ENCODE measurements at places on chromosomes 12 and 14. TPM values are rescaled to one million over a fixed set of nuclear protein-coding genes. Genes with fewer than 3 reads are reported as not detected.

The SIX6 gene
- total RNA-seq: not detected

The CD69 gene
- not detected for total RNA-seq

The ALX1 gene
- 1.2 TPM for total RNA-seq

The NRIP2 gene
- total RNA-seq: not detected

The APOF gene
- not detected for total RNA-seq

The AJUBA gene
- 47.6 TPM for total RNA-seq

The RESF1 gene
- total RNA-seq: 46.4 TPM

The ZNF839 gene
- 2.8 TPM for total RNA-seq

The LRFN5 gene
- total RNA-seq: 12.1 TPM

The TGM1 gene
- total RNA-seq: 0.36 TPM

The CIROP gene
- not detected for total RNA-seq

The LRTM2 gene
- total RNA-seq: not detected

The CYP27B1 gene
- not detected for total RNA-seq

The KRT2 gene
- total RNA-seq: not detected

The C1R gene
- 528 TPM for total RNA-seq

The ART4 gene
- 0.36 TPM for total RNA-seq

The PRB2 gene
- not detected for total RNA-seq

The TTC9 gene
- total RNA-seq: 0.45 TPM

The INHBC gene
- not detected for total RNA-seq

The PTGR2 gene
- 4.4 TPM for total RNA-seq

The TXNDC16 gene
- 9.4 TPM for total RNA-seq

The ADCY4 gene
- 6.3 TPM for total RNA-seq

The REC8 gene
- total RNA-seq: 1.9 TPM

The RFX4 gene
- total RNA-seq: not detected

The TBX3 gene
- total RNA-seq: 12.8 TPM

The TDRD9 gene
- 0.45 TPM for total RNA-seq

The PIWIL1 gene
- total RNA-seq: not detected

The SRRM4 gene
- not detected for total RNA-seq

The KLHL33 gene
- 0.18 TPM for total RNA-seq

The G2E3 gene
- 43.9 TPM for total RNA-seq

The TSPAN9 gene
- total RNA-seq: 8.1 TPM

The ZNF891 gene
- 1.8 TPM for total RNA-seq

The STXBP6 gene
- total RNA-seq: 2.7 TPM

The MIA2 gene
- total RNA-seq: 20.4 TPM

The GPR137C gene
- total RNA-seq: 0.49 TPM

The RHOJ gene
- 7.4 TPM for total RNA-seq

The PRIMA1 gene
- 0.08 TPM for total RNA-seq

The KRT71 gene
- not detected for total RNA-seq

The LBHD2 gene
- not detected for total RNA-seq

The CCDC196 gene
- not detected for total RNA-seq

The KRT79 gene
- total RNA-seq: not detected

The GPR84 gene
- total RNA-seq: not detected

The KRT85 gene
- total RNA-seq: not detected

The RNASE3 gene
- total RNA-seq: not detected

The RDH12 gene
- not detected for total RNA-seq

The MANSC1 gene
- 10.9 TPM for total RNA-seq

The ACSS3 gene
- 24.5 TPM for total RNA-seq

The ACVRL1 gene
- total RNA-seq: 56.5 TPM

The TMED8 gene
- 14.5 TPM for total RNA-seq

The GZMB gene
- not detected for total RNA-seq

The COPS7A gene
- 71.1 TPM for total RNA-seq

The TGFB3 gene
- total RNA-seq: 9.9 TPM

The MMP17 gene
- total RNA-seq: 5.6 TPM

The B4GALNT1 gene
- 6.9 TPM for total RNA-seq

Data from fibroblast of the aortic adventitia (primary cell).